Stimulated activated CD4-positive, alpha-beta T cell treated with anti-CD3 and anti-CD28 coated beads, Interleukin-12 subunit alpha, Interleukin-12 subunit beta, amount 100 ng/mL, for 4 hours (primary cell): ENCODE measurements at places on chromosomes 1 and 21.
A peak's percentile ranks its signal among the peaks of the same experiment; 100 is the strongest.

DNA sequence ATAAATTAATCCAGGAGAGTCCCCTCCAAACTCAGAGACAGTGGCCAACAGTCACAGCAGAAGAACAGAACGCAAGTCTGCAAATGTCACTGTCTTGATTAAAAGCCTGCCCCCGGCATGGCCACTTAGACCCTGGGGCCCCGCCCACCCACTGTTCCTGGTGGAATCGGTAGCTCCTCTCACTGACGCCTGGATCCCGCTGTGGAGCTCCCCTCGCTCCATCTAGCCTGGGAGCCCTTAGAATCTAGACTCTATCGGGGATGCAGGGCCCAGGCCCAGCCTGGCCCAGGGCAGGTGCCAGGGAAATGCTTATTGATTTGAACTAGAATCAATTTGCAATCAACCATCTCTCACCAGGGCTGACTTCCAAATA is 21.4 kb upstream of the PLEKHG5 start:
- DNase-seq: no peak

DNA sequence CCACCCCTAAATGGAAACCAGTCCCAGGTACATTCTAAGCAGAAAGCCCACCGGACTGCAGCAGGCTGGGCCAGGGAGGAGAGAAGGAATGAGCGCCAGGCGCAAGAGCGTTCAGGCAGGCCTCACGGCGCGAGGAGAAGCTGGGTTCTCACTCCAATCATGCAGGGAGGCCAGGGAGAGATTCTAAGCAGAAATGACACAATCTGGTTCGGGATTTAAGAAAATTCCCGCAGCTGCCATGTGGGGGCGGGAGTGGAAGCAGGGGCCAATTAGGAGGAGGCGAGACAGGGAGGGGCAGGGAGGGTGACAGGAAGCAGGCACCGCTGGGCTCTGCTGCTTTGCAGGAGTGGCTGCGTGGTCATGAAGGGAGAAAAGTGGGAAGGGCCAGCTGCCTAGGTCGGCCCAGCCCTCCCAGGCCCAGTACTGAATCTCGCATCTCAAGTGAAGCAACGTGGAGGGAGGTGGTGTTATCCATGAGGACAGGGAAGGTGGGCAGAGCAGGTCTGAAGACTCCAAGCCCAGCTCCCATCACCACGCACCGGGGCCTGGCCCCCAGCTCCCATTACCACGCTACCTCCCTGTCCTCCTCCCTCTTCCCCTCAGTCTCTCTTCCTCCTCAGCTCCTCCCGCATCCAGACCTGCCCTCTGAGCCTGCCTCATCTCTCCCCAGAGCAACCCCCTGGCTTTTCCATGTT is 11.8 kb downstream of the NPHP4 start:
- no peak for DNase-seq

DNA sequence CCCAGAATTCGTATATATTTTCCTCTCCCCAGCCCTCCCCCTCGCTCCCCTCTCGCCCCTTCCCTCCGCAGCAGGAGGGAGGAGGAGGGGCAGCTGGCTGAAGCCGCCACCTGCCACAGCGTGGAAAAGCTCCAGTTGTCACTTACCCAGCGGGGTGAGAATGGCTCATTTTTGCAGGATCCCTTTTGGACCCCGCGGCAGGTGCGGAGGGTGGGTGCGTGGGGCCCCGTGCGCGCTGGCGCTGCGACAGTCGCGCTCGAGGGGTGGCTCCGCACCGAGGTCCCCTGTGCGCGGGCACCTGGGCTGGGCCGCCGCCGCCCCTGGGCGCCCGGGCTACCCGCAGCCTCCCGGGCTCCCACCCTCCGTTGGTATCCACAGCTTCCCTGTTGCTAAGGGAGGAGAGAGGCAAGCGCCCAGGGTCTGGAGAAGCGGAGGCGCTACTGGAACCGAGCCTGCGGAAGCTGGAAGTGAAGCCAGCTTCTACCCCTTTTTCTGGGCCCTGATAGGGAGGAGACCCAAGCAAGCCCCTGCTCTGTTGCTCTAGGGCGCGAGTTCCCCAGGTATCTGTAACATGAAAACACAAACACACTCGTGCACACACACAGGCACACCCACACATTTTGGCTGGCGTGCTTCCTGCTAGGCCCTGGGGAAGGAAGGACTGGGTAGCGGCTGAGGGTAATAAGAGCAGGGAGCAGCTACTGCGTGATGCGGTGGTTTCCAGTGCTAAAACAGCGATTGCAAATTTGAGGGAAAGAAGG is at the start of gene ERICH3:
Gene ERICH3 (minus strand): TSS at position 442 of the 761 bp plus-strand sequence. CDS start 273 bp downstream, at position 169.
- no peak for DNase-seq

DNA sequence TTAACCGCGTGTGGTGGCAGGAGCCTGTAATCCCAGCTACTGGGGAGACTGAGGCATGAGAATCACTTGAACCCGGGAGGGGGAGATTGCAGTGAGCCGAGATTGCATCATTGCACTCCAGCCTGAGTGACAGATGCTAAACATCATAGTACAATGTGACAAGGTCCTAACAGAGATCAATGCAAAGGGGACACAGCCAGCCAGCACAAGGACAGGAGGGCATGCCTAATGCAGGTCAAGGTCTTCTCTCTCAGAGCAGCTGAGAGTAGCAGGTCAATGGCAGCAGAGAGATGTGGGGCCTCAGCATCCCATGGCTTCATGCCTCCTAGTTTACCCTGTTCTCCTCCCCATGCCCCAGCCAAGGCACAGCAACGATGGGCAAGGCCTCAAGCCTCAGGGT is 3.0 kb upstream of the SMIM11 start:
- no peak for DNase-seq

GRCh38 chr1:115475901-115476300 is 137.9 kb upstream of the NGF start:
- DNase-seq: no peak

- no peak for DNase-seq
Observed at GRCh38 chr21:34075760-34076660, 2.6 kb downstream of the MRPS6 start.

GRCh38 chr1:36156329-36157114 is 562 bp downstream of the MAP7D1 start:
- DNase-seq: peak; percentile 59

- no peak for DNase-seq
Observed at GRCh38 chr1:84353695-84354094, 44.6 kb upstream of the DNASE2B start.

- DNase-seq: no peak
Observed at GRCh38 chr1:168146626-168147025, 9.9 kb upstream of the GPR161 start.

GRCh38 chr1:73593364-73593763 is 604.6 kb downstream of the LRRIQ3 start:
- DNase-seq: no peak

- DNase-seq: no peak
Observed at GRCh38 chr1:15515022-15515663, 8.9 kb downstream of the CASP9 start.

DNA sequence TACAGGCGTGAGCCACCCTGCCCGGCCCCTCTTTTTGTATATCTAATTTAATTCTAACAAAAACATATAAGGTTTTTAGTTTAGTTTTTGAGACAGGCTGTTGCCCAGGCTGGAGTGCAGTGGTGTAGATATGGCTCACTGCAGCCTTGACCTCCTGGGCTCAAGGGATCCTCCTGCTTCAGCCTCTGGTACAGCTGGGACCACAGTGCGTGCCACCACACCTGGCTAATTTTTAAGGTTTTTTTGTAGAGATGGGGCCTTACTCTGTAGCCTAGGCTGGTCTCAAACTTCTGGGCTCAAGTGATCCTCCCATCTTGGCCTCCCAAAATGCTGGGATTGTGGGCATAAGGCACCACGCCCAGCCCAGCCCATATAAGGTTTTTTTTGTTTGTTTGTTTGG is 18.8 kb downstream of the ENSA start:
- DNase-seq: no peak

GRCh38 chr1:179591592-179592580 is at the start of gene TDRD5:
Gene TDRD5 (plus strand): TSS chr1:179591832. CDS start chr1:179592616, 784 bp downstream.
- no peak for DNase-seq

- no peak for DNase-seq
Observed at GRCh38 chr1:10033359-10033845, 644 bp downstream of the UBE4B start.

GRCh38 chr1:110506541-110506940 is 12.4 kb downstream of the KCNA10 start:
- DNase-seq: no peak

GRCh38 chr21:42460391-42461184 is 35.4 kb downstream of the RSPH1 start:
- peak; percentile 18 for DNase-seq

DNA sequence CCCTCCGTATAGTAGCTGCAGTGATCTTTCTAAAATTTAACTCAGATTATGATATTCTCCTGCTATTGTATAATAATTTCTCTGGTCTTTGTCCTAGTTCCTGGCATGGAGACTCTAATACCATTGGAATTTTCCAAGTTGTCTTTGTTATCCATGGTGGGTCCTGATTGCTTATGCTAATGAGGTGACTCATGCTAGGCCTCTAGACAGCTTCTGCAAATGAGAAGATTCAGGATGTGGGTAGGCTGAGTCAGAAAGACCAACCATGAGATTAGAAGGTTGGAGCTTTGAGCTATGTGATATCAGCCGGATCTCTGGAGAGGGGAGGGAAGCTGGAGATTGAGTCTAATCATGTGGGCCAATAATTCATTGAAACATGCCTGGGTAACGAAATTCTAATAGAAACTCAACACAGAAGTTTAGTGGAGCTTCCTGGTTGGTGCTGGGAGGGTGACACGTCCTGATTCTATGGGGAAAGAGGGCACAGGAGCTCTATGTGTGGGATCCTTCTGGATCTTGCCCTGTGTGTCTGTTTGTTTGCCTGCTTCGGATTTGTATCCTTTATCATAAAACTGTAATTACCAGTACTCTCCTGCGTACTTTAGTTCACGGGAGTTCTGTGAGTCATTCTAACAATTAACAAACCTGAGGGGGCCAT is 73.2 kb upstream of the CNIH3 start:
- DNase-seq: no peak

- no peak for DNase-seq
Observed at GRCh38 chr1:111496398-111496797, 7.0 kb downstream of the ADORA3 start.

DNA sequence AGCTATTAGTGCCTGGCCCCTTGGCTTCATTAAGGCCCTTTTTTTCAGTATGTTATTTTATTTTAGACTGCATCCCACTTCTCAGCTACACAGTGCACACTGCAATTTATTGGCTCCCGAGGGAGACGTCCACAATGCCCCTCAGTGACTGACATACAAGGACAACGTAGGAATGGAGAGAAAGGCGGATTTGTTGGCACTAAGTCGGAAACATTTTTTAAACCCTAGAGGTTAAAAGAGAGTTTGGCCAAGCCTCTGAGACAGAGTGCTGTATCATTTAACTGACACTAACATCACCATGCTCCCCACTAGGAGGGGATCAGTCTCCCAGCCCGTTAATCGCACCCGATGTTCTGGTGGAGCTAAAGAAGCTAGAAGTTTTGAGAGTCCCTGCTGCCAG is 45.7 kb upstream of the FOXD3 start:
- no peak for DNase-seq

GRCh38 chr1:156957634-156958033 is 37.2 kb downstream of the LRRC71 start:
- no peak for DNase-seq

DNA sequence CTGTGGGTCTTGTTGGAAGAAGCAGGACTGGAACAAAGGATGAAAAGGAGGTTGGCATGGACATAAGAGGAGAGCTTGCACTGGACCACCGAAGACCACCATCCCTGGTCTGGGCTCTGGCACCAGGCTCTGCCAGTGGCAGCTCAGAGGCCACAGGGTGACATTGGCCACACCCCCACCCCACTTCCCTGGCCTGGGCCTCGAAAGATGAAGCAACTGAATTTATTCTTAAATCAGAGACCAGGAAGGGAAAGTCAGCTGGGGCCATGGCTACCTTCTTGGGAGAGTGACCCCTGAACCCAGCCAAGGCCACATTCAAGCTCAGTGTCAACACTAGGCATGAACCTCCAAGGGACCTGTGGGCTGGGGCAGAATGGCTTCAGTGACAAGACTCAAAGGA is 4.0 kb downstream of the KLHDC7A start:
- DNase-seq: no peak
